ENCODE measurements at places on chromosomes 6 and 20. TPM values are rescaled to one million over a fixed set of nuclear protein-coding genes. Genes with fewer than 3 reads are reported as not detected.

The AFDN gene
- total RNA-seq, result 83.5 TPM

The KHDC1L gene
- total RNA-seq, result not detected

The RIMS4 gene
- total RNA-seq, result not detected

The PSORS1C2 gene
- total RNA-seq, result not detected

The MICA gene
- 66.0 TPM for total RNA-seq

The ZC2HC1B gene
- total RNA-seq, result not detected

The MLN gene
- total RNA-seq, result not detected

The ZNF337 gene
- 14.4 TPM for total RNA-seq

All from uterine smooth muscle cell (primary cell).